Skin of body (tissue), 3 donors: ENCODE measurements at places on chromosomes 1 and 21. TPM values are rescaled to one million over a fixed set of nuclear protein-coding genes. Genes with fewer than 3 reads are reported as not detected.

GRCh38 chr21:29942034-29942433 lies 2.2 kb upstream of the GRIK1 start:
- DNase-seq = no peak

GRCh38 chr21:20999659-21000058 lies 1.4 kb downstream of the NCAM2 start:
- peak; percentile 63 for DNase-seq

- DNase-seq = no peak
Observed at GRCh38 chr1:3586986-3587759, 24.1 kb downstream of the MEGF6 start.

DNA sequence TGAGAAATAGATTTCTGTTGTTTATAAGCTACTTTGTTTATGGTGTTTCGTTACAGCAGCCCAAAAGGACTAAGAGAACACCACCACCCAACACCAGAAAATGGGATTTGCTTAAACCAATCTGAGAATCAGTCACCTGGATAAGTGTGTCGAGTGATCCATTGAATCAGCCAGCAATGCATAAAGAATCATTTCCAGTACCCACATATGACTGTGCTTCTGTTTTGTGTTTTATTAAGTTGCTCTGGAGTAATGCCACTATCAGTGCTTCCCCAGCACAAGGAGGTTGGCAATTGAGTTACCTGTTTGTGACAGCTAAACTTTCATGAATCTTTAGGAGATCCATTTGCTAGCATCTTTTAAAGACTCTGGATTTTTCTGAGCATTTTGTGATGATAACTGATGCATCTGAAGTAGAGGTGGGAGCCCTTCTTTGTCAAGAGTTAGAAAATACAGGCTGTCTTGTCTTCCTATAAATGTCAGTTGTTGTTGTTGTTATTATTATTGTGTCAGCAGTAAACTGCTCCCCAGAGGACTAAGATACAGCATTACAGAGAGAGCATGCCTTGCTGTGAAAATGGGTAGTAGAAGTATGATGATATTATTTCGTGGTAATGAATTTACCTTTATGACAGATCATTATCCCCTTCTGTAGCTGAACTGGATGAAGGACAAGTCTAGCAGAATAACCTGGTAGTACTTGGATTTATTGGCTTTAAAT lies 225.2 kb downstream of the NFIA start:
- DNase-seq = no peak

- DNase-seq = no peak
Observed at GRCh38 chr21:39681257-39681656, 63.7 kb upstream of the IGSF5 start.

Gene ANP32E
- 30.9 TPM for total RNA-seq

Gene TMEM51
- total RNA-seq = 3.6 TPM

Gene PTPN22
- 2.6 TPM for total RNA-seq

Gene KCNE2
- total RNA-seq = 0.69 TPM

Gene ORC1
- total RNA-seq = 3.3 TPM

Gene FOXE3
- total RNA-seq = not detected

Gene LRRIQ3
- total RNA-seq = 0.99 TPM

Gene PLA2G2A
- 4.8 TPM for total RNA-seq

Gene CASQ2
- total RNA-seq = 67.2 TPM
